Activated T-helper 2 cell treated with anti-CD3 and anti-CD28 coated beads, Interferon-gamma antibody, Interleukin-2, Interleukin-4, amounts not matched to agents 10 μg/mL and 5 μg/mL and 100 μg/mL, durations not matched to agents 14 hours and 24 hours and 36 hours (primary cell): ENCODE measurements at places on chromosomes 7 and 10. TPM values are rescaled to one million over a fixed set of nuclear protein-coding genes. Genes with fewer than 3 reads are reported as not detected.

Gene TACR2
- not detected in 2 replicates for total RNA-seq

Gene PLEKHS1
- not detected in 2 replicates for total RNA-seq

Gene ZNF736
- total RNA-seq = 17.6 and 20.6 TPM in 2 replicates

GRCh38 chr7:128915271-128915819 lies 4.8 kb upstream of the KCP start:
- no peak overlapping the region for H3K27ac ChIP-seq
- H3K27me3 ChIP-seq = peaks cover 61% of the 10 kb centered on the region
- no peak overlapping the region for H3K4me3 ChIP-seq
- no peaks in the 10 kb centered on the region for H3K36me3 ChIP-seq

DNA sequence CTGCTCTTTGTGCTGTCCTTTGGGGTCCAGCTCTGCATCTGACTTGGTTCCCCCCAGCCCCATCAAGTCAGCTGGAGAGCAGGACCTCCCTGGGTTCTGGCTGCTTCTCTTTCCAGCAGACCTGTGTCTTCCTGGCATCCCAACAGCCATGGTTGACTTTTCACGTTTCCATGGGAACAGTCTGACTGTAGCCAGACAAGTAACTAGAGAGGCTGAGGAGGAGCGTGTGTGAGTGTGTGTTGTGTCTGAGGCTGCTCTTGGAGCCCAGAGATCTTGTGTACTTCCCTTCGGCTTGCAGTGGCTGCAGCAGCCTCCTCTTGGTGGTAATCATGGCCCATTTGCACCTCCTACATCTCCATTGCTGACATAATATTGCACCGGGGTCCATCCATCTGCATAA lies 332.0 kb downstream of the RPS24 start:
- H3K4me1 ChIP-seq = peaks cover 13% of the 10 kb centered on the region
- H3K36me3 ChIP-seq = no peaks in the 10 kb centered on the region
- no peak overlapping the region for H3K4me3 ChIP-seq
- H3K27me3 ChIP-seq = no peaks in the 10 kb centered on the region
- H3K27ac ChIP-seq = no peak overlapping the region
- DNase-seq = no peak

DNA sequence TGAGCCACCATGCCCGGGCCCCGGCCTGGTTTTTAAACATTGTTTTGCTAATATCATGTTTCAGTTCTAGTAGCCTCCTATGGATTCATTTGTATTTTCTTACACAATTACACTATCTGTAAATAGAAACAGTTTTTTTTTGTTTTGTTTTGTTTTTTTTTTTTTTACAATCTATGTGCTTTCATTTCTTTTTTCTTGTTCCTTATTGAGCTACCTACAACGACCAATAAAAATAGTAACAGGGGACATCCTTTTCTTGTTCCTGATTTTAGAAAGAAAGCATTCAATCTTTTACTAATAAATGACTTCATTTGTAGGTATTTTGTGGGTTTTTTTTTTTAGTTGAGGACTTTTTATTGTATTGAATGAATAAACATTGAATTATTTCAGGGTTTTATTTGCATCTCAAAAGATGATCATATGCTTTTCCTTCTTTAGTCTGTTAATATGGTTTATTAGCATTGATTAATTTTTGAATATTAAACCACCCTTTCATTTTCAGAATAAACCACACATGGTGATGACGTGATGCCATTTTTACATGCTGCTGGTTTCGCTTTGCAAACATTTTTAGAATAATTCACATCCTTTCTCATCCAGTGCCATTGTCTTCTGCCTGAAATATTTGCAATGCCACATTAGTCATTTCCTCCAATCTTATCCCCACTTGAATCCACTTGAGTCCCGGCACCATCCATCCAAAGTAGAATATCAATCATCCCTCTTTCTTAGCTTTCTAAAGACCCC lies 18.1 kb upstream of the AKR1E2 start:
- no peak overlapping the region for H3K27ac ChIP-seq
- H3K4me1 ChIP-seq = no peaks in the 10 kb centered on the region
- DNase-seq = no peak
- H3K36me3 ChIP-seq = no peaks in the 10 kb centered on the region
- peaks cover 11% of the 10 kb centered on the region for H3K27me3 ChIP-seq

GRCh38 chr7:138483531-138483930 lies 23.5 kb downstream of the TRIM24 start:
- peaks cover 25% of the 10 kb centered on the region for H3K36me3 ChIP-seq
- no peak overlapping the region for H3K27ac ChIP-seq
- H3K4me1 ChIP-seq = peaks cover 25% of the 10 kb centered on the region
- no peak for DNase-seq
- no peak overlapping the region for H3K4me3 ChIP-seq
